ENCODE measurements at places on chromosomes 4 and X.

- DNase-seq, result no peak
Observed at GRCh38 chrX:103781706-103782105, 5.1 kb downstream of the PLP1 start.

GRCh38 chrX:150767045-150767395 lies 73.8 kb downstream of the MTMR1 start:
- peak; percentile 73 for DNase-seq

DNA sequence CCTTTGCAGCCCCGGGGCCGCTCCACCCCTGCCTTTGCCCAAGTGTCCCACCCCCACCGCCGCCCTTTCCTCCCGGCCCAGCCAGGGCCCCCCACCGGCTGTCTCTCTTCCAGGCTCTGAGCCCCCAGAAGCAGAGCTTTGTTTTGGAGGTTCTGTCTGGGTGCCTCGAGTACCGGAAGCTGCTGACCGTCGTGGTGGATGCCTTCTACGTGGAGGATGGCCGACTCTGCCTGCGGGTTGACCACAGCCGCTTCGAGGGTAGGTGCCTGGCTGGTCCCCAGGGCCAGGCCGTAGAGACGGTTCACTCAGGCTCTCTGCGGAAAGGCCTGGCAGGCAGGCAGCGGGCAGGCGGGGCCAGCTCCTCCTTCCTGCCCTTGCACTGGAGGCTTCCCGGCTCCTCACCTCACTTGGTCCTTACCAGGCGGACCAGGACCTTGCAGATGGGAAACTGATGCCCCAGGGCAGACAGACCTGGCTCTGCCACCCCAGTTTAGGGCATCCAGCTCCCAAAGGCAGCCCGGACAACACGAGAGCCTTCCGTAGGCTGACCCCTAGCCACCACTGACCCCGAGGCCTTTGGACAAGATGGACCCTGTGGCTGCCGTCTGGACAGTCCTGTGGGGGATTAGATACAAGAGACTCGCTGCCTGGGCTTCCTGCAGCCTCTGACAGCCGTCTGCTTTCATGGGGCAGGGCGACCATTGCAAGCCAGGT lies 18.2 kb downstream of the CFAP99 start:
- DNase-seq, result no peak

- DNase-seq, result peak; percentile 49
Observed at GRCh38 chr4:87838890-87839591, 6.3 kb downstream of the MEPE start.

DNA sequence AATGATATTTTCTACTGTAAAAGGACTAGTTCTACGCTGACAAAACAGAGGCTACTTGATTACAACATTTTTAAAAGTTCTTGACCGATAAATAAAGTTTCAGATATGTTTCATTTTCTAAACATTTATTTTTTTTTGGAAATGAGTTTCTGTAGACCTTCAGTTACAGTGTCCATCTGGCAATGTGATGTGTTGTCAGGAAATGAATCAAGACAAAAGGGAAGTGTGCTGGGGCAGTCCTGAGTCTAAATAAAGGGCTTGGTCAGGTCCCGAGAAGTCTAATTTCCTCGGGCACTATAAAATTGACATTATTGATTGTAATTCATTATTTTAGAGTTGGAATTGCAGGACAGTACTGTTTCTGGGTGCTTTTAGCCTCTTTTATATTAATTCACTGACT lies 57.0 kb upstream of the FTHL17 start:
- DNase-seq, result no peak

DNA sequence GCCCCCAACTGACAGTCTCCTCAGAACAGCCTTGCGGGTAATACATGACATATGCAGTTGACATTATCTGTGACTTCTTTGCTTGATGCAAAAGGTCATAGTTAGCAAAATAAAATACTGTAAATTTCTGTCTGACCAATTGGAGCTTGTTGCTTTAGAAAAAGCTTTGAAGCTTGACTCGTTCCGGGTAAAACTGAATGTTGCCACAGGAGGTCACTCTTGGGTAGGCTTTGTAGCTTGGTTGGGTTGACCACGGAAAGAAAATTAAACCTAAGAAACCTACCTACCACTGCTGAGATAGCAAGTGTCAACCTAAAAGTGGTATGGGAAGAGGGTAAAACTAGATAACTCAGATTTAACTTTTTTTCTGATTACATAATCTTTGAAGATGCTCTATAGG lies 23.2 kb downstream of the PRPS2 start:
- DNase-seq, result peak; percentile 28

DNA sequence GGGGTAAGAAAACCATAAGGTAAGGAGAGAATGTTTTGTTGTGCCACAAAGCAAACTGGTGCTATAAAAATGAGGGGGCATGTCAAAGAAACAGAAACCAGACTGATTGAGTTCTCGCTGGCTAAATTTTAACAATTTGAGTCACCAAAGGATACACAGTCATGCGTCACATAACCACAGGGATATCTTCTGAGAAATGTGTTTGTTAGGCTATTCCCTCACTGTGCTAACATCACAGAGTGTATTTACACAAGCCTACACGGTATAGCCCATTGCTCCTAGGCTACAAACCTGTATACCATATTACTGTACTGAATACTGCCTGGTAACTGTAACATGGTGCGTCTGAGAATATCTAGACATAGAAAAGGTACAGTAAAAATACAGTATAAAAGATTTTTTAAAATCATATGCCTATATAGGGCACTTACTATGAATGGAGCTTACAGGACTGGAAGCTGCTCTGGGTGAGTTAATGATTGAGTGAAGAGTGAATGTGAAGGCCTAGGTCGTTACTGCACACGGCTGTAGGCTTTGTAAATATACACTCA lies 50.1 kb downstream of the FBXW7 start:
- DNase-seq, result no peak

GRCh38 chrX:136714626-136715599 lies 65.8 kb downstream of the ARHGEF6 start:
- DNase-seq, result no peak

GRCh38 chr4:3342182-3342854 lies 49.5 kb downstream of the RGS12 start:
- DNase-seq, result peak; percentile 25

- no peak for DNase-seq
Observed at GRCh38 chr4:167838686-167839085, 253.7 kb upstream of the ANXA10 start.

DNA sequence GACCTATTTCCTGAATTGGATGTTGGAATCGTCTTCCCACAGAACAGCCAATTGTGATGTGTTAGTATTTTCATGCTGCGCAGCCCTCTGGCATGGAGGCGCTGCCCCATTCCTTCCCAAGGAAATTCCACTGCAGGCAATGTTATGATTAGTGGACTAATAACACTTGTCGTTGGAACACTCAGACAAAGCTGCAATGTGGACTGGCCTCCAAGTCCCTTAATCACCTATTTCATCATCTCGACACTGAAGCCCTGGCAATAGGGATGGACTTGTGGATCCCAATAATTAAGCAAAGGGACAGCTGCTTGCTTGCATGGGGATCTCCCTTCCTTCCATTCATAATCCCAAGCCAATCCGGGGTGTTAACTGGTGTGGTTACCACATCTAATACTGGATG lies 78.8 kb upstream of the PLAC1 start:
- DNase-seq, result no peak
